GM12891 (cell line): ENCODE measurements at places on chromosomes 12 and 14.

- DNase-seq, result no peak
These were observed 23.2 kb downstream of the NGDN start for GRCh38 chr14:23492618-23493272.

GRCh38 chr12:53007343-53007742 is 1.1 kb downstream of the EIF4B start:
- DNase-seq, result no peak

DNA sequence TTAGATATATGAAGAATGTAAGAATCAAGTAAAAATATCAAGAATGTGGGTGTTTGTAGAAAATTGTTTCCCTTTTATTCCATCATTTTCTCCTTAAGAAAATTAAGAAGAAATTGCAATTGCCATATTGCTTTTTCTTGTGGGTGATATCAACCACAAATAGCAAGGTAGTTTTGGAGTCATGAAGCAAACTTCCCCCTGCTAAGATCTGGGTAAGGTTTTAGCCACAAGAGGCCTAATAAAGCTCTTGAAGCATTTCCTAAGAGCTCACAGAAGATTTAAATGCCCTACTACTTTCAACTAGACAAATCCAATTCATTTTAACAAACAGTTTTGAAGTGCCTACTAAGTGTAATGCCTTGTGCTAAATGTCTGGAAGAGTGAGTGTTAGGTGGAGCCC is 2.6 kb downstream of the GRIP1 start:
- no peak for DNase-seq

- DNase-seq, result no peak
These were observed 6.2 kb downstream of the CRADD start for GRCh38 chr12:93683410-93683809.
